Kasumi-1 (cell line): ENCODE measurements at places on chromosomes 12 and 14.

- DNase-seq, result peak; percentile 16
Observed at GRCh38 chr14:61527325-61528100, 167.8 kb upstream of the HIF1A start.

GRCh38 chr14:63290741-63291430, 27.8 kb downstream of the GPHB5 start:
- no peak for DNase-seq

- no peak for DNase-seq
Observed at GRCh38 chr14:101457936-101458740, 103.2 kb upstream of the DIO3 start.

GRCh38 chr14:55964091-55964490, 154.1 kb upstream of the PELI2 start:
- DNase-seq, result no peak

DNA sequence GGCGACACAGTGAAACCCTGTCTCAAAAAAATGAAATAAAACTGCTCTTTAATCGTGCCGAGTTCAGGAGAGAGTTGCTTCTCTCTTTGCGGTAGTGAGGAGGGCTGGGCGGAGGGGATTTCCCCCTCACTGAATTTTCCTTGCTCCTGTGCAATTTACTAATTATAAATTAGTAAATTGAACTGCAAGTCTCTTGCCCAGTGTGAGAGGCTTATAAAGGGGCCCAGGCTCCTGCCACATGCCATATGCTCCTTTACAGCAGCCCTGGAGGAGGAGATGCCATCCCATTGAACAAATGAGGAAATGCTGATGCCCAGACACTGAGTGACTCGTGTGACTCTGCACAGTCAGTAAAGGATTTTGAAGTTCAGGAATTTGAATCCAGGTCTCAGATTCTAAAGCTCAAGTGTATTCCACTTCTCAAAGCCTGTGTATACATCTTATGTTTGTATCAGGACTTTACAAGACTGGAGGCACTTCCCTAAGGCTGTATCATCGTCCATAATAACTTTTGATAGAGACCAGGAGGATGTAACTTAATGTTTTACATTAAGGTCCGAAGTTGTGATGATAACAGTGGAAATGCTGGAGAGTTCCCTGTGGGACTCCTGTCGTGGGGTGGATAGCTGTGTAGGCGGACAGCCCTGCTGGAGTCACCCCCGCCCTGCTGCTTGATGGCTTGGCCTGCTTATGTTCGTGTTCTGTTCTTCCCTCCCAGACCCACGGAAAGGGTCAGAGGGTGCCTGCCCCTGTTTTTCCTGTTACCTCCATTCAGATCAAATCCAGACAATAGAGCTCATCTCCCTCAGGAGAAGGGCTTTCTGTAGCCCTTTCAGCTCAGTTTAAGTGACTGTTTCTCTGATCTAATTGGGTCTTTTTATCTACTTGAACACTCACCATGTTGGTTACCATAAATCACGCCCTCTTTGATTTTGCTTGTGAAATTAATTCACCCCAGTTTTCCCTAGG, 13.9 kb downstream of the PELI2 start:
- no peak for DNase-seq

- no peak for DNase-seq
Observed at GRCh38 chr12:131075194-131075593, 121.5 kb downstream of the ADGRD1 start.

DNA sequence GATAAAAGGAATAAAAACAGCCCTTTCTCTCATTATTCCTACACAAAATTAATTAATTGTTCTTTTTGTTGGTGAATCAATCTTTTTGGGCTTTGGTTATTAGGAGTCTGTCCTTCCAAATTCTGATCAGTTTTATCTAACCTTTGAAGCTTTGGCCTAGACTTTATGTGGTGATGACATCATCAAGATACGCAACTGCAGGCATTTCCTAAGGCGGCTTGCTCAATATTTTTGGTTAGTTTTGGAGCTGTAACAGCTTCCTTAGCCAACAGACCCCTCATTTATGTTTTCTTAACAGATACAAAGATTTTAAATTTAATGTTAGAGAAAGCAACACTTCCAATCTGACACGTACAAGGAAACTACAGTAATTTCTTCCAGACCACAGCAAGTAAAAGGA, 87.8 kb upstream of the PDE3A start:
- peak; percentile 16 for DNase-seq

DNA sequence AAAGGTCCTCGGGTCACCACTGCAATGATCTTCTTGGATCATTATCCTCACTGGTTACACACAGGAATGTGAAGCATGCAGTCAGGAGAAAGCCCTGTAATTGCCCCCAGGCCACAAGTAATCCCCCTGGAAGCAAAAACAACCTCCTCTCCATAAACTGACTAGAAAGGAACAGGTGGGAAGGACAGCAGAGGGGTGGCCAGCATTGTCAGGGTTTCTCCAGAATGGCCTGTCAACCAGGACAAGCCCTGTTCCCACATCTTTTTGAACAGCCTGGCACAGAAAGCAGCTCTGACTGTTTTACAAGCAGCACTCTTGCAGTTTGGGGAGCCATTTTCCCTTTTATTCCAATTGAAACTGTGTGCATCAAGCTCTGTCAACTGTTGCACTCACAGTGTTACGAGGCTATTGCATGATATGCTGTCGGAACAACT, 36.1 kb downstream of the TMCC3 start:
- DNase-seq, result no peak

DNA sequence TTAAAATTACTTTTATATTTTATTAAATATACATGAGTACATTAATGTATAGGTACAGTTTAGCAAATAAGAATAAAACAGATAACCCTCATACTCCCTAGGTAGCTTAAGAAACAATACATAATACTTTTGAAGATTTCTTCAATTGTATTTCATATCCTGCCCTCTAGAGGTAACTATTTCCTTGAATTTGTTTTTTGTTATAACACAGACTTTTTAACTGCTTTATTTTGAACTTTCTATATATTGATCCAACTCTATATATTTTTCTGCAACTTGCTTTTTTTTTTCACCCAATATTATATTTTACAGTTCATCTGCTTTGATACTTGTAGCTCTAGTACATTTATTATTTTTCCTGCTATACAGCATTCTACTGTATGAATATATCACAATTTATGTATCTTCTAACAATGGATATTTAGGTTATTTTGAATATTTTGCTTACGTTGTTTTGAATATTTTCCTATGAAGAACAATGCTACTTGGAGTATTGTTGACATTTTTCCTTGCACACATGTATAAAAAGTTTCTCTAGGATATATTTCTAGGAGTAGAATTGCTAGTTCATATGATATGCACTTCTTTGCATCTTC, 72.8 kb upstream of the ABCD2 start:
- peak; percentile 31 for DNase-seq

DNA sequence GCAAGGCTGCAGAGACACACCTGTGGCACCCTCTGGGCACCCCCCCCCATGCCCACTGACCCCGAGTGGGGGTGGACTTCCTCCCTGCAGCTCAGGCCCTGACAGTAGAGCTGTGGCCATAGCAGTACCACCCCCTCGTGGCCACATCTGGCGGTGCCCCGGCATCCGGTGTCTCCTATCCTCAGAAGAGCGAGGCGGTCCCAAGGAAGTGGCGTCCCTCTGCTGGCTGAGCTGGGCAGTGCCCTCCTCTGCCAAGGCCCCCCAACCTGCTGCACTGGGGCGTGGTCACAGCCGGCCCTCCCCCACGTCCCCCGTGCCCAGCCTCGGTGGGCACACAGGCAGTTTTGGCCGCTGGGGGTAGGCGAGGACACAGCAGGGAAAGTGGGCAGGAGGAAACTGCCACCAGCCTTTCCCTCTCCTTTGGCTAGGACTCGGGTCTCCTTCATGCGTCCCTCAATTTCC, 6.0 kb upstream of the SLC6A12 start:
- peak; percentile 77 for DNase-seq

GRCh38 chr12:24378548-24379407, 429.3 kb upstream of the SOX5 start:
- DNase-seq, result no peak

DNA sequence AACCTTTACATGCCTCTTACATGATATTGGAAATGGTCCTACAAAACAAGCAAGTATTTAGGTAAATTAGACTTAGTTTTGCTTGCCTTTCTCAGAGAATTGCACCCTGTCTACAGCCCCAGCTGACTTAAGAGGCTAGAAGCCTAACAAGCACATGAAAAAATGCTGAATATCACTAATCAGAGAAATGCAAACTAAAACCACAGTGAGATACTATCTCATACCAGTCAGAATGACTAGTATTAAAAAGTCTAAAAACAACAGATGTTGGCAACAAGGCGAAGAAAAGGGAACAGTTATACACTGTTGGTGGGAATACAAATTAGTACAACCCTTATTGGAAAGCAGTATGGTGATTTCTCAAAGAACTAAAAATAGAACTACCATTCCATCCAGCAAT, 103.8 kb downstream of the EGLN3 start:
- DNase-seq, result no peak

DNA sequence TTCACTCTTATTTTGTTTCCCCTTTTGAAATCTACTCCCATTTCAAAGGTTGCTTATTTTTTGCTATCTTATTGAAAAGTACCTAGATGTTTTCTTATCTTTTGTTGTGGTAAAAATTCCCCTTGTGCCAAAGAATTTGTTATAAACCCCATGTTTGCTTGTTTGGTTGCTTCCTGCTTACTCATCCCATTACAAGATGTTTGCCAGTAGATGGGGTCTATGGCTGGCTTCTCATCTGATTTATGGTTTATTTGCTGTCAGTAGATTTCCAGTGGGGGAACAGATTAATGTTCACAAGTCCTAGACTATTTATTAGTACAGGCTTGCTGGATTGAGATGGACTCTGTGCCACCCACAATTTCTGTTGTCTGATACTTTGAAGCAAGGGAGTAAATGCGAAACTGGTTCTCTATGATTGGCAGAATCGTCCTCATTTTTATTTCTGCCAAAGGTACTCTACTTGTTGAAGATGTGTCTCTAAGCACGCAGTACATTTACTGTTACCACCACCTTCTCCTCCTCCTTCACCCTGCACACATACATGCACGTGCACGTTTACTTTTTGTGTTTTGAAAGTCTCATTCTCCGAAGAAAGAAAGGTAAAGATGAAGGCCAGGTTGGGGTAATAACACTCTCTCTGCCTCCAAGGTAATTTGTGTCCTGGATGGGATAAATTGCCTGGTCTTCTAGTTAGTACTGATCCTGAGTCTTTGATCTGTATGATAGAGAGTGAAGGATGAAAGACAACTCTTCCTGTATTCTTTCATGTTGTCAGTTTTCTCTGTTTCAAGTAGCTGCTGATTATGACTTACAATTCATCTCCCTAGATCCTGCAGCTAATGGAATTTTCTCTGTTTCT, 117.2 kb upstream of the ATP2B1 start:
- DNase-seq, result no peak

DNA sequence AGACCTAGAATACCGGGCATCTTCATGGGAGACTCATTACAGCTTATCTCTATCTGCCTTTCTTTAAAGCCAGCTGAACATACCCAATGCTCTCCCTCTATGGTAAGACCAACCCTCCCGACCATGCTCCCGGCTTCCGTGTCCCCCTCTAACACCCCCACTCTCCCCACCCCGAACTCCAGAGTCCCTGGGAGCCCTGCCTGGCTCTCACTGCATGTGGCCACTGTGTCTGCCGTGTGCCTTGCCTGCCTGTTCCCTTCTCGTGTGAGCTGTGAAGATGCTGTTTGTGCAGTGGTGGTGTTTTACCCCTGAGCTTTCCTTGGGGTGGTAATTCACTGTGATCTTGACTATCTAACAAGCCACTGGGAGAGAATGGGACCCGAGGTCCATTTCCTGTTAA, 146.4 kb upstream of the FKBP4 start:
- no peak for DNase-seq

- no peak for DNase-seq
Observed at GRCh38 chr12:83322809-83323208, 636.1 kb downstream of the TMTC2 start.

GRCh38 chr14:99389174-99389826, 91.4 kb downstream of the SETD3 start:
- DNase-seq, result peak; percentile 22

GRCh38 chr14:37890095-37890494, 294.7 kb downstream of the TTC6 start:
- DNase-seq, result peak; percentile 4

DNA sequence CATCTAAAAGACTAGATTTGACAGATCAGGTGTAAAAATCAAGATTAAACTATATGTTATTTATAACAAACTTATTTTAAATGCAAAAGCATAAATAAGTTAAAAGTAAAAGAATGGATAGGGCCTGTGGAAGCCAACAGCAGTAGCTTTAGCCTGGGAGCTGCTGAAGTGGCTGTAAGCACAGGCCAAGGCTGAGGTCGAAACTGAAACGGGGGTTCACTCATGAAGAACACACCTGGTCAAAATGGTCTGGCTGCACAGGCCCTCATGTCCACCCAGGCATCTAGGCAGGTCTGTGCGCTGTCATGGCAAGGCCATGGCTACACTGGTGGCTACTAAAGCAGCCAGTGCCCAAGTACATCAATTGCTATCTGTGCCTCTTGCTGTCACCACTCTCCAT, 23.1 kb downstream of the CATSPERB start:
- DNase-seq, result no peak

- no peak for DNase-seq
Observed at GRCh38 chr12:32397696-32398095, 1.7 kb upstream of the FGD4 start.

GRCh38 chr14:70317969-70318634, 41.4 kb downstream of the COX16 start:
- DNase-seq, result peak; percentile 3

DNA sequence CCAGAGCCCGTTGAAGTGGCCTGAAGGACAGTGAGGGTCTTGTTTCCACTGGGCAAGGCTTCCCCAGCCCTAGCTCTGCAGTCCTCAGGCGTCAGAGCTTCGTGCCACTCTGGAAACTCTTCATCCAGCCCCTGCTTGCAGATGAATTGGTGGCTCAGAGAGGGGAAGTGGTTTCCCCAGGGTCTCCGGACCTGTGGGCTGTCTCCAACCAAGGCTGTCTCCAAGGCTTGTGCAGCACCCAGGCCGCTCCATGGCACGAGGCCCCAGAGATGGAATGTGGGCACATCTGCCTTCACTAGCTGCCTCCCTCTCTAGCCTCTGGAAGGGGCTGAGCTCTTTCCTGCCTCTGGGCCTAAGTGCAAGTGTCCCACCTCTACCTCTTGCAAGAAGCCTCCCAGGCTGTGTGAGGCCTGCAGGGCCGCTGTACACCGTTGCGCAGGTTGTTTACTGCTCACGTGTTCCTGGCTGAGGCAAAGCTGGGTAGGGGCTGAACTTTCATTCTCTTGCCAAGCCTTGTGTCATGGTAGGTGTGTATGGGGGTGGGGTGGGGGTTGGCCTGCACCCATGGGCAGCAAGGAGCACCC, 11.1 kb downstream of the RIN3 start:
- DNase-seq, result peak; percentile 80

- DNase-seq, result no peak
Observed at GRCh38 chr12:19964549-19964948, 403.8 kb upstream of the PDE3A start.

- no peak for DNase-seq
Observed at GRCh38 chr12:96238336-96239047, 44.3 kb downstream of the ELK3 start.

GRCh38 chr12:94969424-94969823, 34.1 kb downstream of the NDUFA12 start:
- peak; percentile 59 for DNase-seq

DNA sequence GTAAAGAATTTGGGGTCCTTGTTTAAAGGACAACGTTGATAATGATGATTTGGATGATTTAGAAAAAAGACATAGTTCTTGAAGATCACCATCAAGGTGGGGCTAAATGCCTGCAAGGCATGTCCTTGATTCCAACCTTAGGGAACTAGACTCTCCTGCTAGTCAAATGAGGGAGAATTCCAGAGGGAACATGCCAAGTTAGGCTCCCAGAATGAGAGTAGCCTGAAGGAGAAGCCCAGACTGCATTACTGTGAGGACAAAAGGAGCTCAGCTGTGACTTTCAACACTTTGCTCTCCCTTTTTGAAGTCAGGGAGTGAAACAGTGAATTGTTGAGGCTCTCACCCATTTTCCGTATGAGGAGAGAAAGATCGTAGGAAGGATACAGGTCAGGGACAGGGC, 95.2 kb upstream of the TBX3 start:
- DNase-seq, result no peak
